Stimulated activated CD4-positive, alpha-beta T cell treated with anti-CD3 and anti-CD28 coated beads, Interleukin-2, amount 100 ng/mL, for 48 hours (primary cell): ENCODE measurements at places on chromosomes 13 and 19.

- no peak for DNase-seq
Measured at GRCh38 chr19:8688930-8689329, 9.7 kb downstream of the ACTL9 start.

DNA sequence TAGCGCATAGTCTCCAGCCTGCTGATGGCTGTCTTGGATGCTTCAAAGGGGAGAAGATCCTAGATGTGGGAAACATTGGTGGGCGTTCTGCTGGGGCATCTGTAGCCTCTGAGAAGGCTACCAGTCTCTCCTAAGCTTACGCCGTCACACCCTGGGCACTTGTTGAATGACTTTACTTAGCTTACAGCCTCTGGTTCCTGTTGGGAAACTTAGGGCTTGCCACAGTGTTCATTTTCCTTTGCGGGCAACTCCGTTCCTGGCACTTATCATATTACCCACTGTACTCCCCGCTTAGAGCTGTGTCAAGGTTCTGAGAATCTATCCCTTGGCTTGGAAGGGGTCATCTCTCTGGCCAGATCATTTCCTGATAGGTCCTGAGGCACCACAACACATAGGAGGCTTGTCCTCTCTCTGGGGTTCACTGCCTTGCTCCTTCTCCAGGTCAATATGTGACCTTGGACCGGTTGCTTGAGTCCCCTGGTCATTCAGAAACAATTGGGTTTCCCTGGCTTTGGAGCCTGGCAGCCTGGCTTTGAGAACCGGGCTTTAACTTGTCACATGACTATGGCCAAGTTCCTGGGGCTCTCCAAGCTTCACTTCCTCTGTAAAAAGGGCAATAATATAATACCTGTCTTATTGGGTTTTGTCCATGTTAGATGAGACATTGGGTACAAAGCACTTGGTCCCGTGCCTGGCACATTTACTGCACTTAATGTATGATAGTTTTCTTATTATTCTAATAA lies 20.5 kb upstream of the ALOX5AP start:
- DNase-seq: no peak

- peak; percentile 37 for DNase-seq
Measured at GRCh38 chr19:919199-920050, 2.3 kb downstream of the KISS1R start.

- no peak for DNase-seq
Measured at GRCh38 chr19:45809643-45810159, 5.4 kb downstream of the RSPH6A start.

DNA sequence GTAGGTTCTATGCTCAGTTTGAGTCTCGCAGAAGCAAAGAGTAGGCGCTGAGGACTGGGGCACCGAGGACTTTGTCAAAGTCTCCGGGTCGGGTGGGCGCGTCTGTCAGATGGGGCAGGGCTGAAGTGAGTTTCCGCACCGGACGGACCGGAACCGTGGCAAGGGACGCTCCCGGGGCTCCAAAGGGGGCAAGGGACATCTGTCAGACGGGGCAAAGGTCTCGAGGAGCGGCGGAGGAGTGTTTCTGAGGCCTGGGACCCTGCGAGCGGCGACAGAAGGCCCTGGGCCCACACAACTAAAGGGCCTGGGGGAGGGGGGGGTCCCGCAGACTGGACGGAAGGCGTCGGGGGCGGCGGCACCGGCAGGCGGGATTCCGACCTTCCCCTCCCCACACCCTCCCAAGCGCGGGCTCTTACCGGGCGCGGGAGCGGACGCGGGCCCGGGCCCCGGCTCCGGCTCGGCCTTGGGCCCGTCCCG lies 13.3 kb upstream of the AKAP8L start:
- DNase-seq: no peak

- no peak for DNase-seq
Measured at GRCh38 chr19:38707512-38708114, 36.7 kb downstream of the CAPN12 start.

DNA sequence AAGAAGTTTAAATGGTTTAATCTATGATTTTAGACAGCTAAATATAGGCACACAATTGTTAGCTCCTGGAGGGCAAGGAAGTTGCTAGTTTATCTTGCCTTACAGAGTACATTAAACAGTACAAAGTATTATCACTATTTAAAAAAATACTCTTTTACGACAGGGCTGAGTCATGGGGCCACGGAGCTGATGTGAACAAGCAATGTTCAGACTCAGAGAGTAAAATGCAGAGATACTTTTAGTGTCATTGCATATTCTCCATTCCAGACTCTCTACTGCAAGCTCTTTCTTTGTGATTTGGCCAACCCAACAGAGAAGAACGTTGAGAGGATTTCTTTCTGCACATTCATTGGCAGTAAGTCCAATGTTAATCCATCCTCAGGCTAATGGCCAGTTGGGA lies 352.4 kb downstream of the SPRY2 start:
- DNase-seq: no peak

DNA sequence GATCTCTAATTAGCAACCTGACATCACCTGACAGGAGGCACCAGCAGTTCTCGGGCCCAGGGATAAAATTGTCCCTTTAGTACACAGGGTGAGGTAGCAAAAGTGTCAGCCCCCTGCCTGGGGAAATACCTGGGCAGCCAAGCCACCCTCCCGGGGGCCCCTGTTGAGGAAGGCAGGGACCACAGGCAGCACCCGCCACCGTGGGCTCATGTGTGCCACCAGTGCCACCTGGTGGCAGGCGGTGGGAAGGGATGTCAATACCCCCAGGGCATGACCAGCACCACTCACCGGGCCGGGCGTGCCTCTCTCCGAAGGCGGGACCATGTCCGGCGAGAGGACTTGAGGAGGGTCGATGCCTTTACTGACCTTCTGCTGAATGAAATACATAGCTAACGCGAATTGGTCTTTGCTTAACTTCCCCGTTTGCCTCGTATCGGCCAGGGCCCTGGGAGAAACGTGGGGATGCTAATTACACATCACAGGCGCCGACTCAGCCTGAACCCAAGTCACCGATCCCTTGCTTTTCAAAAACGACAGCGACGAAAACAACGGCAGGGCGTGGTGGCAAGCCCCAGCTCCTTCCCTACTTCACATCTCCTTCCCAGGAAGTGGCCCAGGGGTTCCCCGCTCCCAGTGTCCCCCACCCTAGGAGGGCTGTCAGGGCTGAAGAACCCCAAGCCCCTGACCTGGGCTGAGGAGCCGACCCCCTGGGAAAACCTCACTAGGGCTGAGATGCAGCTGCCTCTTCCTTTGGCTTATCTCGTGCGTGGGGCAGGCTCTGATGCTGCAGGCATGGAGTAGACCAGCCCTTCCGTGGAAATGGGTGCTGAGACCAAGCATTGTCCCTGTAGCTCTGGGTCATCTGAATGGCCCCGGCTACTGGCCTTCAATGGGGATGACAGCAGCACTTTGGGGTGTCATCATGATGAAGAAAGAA lies 53.8 kb downstream of the EPS15L1 start:
- DNase-seq: peak; percentile 60

- DNase-seq: no peak
Measured at GRCh38 chr13:20825477-20825875, 51.7 kb upstream of the EEF1AKMT1 start.

- DNase-seq: no peak
Measured at GRCh38 chr13:71499944-71500514, 367.0 kb downstream of the DACH1 start.

- DNase-seq: no peak
Measured at GRCh38 chr13:114147803-114148520, 15.5 kb upstream of the RASA3 start.

DNA sequence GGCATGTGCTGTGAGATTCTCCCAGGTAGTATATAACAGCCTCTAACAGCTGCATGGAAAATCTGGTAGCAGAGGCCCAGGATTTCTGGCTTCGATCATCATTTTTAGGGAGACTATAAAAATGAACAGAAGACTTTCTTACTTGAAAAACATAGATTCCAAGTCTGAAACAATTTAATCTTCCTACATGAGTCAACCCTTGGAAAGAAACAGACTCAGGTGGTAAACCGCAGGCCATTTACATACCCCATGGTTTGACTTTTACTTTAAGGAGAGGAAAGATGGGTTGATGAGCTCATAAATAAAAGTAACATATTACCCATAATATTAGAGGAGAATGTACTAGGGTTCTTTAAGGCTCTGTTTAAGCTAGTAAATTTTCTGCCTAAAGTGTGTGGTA lies 121.6 kb downstream of the CYSLTR2 start:
- no peak for DNase-seq

DNA sequence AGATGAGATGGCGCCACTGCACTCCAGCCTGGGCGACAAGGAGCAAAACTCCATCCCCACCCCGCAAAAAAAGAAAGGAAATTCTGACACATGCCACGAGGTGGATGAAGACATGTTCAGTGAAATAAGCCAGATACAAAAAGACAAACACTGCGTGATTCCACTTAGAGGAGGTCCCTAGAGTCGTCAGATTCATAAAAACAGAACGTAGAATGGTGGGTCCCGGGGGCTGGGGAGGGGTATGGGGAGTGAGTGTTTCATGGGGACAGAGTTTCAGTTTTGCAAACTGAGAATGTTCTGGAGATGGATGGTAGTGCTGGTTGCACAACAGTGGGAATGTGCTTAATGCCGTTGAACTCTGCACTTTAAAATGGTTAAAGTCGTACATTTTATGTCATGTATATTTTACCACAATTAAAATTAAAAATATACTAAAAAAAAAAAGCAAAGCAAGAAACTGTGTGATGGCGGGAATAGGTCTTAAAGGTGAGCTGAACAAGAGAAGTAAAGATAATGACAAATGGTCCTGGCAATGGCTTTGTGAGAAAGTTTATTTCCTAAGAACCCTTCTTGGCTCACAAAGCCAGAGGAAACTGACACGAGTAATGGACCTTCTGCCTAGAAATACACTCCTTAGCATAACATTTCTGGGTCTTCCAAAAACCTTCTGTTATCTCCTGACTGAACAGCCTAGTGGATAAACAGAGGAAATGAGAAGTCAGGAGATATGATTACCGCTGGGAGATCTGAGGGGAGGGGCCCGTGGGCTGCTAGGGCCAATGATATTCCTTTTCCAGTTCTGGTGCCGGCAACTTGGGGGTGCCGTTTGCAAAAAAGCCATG lies 4.2 kb upstream of the SPC24 start:
- DNase-seq: no peak

DNA sequence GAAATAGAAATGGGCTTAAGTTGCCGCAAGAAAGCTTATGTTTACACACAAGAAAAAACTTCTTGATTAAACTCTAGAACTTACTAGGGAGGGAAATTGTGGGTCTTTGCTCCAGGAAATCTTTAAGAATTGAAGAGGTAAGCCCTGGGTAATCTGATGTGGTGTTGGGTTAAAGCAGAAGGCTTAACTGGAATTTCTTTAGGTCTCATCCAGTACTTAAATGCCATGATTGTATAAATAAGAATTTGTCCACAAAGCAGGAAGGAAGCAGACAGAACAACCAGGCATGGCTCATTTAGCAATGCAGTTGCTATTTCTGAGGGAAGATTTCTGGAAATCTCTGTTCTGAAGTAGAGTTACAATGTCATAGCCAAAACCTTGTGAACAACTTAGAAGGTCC lies 360.4 kb downstream of the KLF5 start:
- no peak for DNase-seq

DNA sequence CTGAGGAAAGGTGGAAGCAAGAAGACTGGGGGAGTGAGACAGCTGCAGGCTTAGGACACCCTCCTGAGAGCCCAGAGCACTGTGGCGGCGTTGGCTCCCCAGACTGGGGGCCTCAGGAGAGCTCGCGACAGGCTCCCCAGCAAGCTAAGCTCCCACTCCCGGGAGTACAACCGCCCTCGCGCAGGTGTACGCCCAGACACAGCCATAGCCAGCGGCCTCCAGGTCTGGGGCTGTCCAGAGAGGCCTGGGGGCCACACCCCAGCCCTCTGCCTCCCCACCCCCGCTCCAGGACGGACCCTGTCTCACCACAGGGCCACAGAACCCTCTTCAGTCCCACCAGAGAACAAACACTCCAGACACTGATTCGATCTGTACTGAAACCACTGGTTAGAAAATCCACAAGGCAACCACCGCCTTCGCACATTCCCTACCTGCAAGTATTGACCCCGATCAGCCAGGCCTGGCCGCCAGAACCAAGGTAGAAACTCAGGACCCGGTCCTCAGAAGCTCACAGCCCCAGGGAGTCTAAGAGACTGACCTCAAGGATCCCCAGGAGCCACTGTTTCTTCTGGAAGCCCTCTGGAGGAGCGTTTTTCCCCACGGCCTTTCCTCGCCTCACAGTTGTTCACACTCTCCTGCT lies 16.3 kb downstream of the ZIC5 start:
- DNase-seq: no peak

DNA sequence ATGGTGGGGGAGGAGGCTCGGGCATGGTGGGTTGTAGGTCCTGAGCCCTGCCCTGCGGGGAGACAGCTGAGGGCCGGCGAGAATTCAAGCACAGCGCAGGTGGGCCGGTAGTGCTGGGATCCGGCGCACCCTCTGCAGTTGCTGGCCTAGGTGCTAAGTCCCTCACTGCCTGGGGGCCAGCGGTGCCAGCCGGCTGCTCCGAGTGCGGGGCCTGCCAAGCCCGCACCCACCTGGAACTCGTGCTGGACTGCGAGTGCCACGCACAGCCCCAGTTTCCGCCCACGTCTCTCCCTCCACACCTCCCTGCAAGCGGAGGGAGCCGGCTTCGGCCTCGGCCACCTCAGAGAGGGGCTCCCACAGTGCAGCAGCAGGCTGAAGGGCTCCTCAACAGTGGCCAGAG lies 33.7 kb downstream of the EEF1AKMT1 start:
- no peak for DNase-seq

GRCh38 chr13:21344662-21345176 lies 114.4 kb downstream of the ZDHHC20 start:
- peak; percentile 7 for DNase-seq

DNA sequence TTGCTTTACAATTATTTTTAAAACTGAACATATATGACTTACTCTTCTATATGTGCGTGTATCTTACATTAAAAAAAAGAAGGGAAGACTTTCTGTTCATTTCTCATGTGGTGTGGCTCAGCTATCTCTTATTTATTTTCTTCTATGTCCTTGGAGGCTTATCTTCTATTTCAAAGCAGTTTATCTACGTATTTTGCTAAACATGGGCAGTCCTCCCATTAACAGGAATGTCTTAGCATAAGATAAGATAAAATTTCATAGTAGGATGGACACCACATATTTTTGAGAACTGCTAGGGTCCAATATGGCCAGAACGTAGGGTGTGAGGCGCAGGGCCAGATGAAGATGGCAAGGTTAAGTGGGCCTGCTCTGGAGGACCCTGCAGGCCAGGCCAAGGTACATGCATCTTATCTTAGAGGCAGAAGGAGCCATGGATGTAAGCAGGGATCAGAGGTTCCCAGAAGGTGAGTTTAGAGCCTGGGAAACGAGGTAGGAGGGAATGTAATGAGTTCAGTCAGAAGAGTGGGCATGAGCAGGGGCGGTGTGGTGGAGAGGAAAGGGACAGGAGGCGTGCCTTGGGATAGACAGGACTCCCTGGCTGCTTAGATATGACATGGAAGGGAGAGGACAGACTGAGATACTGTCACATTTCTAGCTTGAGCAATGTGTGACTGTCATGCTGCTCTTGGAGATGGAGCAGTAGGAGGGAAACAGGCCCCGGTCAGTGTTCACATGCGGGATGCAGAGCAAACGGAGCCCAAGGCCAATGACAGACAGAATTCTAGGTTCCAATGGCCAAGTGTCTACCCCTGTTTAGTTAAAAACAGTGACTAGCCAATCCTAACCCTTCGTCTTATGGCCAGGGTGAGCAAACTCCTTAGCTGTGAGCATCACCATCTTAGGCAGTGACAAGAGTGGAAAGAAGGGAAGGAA lies 68.6 kb upstream of the MEDAG start:
- DNase-seq: no peak

GRCh38 chr19:46218160-46218559 lies 11.4 kb upstream of the IGFL1 start:
- DNase-seq: peak; percentile 39

- no peak for DNase-seq
Measured at GRCh38 chr13:49625392-49626079, 2.8 kb upstream of the ARL11 start.

GRCh38 chr19:35417713-35418534 lies 30.1 kb upstream of the FFAR2 start:
- no peak for DNase-seq

GRCh38 chr19:38522915-38523314 lies 89.4 kb downstream of the RYR1 start:
- DNase-seq: no peak
